Osteocyte (in vitro differentiated cells): ENCODE measurements at places on chromosomes 6 and 20. TPM values are rescaled to one million over a fixed set of nuclear protein-coding genes. Genes with fewer than 3 reads are reported as not detected.

- DNase-seq = no peak
Measured at GRCh38 chr6:20434766-20435165, 33.1 kb downstream of the E2F3 start.

Gene CGA
- not detected in 2 replicates for total RNA-seq

DNA sequence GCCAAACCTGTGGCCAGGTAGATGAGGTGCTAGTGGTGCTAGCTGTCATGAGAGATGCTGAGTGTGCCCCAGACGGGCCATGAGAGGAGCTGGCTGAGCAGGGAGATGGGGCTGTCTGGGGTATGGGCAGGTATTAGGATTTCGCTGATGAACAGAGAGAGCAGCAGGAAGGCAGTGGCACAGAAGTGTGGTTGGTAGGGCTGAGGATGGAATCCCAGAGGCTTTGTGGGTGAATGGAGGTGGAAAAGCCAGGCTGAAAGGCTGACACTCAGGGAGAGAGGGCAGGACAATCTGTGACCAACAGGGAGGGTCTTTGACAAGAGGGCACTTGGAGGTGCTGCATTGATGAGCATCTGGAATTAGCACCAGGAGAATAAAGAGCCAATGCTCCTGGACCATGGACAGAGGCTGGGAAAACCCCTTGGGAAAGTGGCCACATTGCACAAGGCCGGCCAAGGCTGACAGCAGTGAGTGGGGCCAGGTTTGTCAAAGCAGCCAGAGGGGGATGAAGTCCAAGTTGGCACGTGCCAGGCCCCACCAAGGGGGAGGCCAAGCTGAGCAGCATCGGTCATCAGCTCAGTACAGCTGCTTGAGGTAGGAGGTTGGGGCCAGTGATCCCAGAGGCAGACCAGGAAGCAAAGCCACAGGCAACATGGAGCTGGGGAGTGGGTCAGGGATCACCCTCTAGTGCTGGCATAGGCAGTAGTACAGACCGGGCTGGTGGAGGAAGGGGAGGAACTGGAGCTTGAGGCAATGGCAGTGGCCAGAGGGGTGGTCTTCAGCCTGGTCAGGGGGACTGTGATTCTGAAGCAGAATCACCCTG, 19.7 kb upstream of the SGK2 start:
- no peak for DNase-seq

GRCh38 chr20:44829688-44830087, 19.3 kb upstream of the RIMS4 start:
- peak; percentile 1 for DNase-seq

DNA sequence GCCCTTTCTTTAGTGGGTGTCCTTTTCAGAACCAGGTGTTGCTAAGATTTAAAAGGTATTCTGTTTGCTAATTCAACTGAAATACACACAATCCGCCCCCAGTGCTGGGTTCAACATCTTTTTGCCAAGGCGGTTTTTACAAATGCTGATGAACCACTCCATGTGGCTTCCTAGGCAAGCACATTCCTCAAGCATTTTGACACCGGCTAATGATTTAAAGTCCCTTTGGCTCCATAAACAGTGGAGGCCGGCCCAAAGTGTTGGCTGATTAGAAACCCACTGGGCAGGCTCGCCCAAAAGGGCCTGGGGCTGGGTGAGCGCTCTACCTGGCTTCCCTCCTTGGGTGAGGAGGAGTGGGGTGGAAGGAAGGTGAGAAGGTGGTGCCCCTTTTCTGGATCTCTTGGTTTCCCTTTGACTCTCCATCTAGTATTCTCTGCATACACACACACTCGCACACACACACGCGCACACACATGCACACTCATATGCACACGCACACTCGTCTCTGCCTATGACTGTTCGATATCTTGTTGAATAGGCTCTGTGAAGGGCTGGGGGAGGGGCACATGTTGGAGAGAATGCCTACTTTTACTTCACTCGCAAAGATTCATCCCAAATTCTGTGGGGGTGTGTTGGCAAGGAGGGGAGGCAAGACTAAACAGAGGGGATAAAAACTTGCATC, 66.7 kb upstream of the ARMC2 start:
- no peak for DNase-seq
